ENCODE measurements at places on chromosomes 5 and 9. TPM values are rescaled to one million over a fixed set of nuclear protein-coding genes. Genes with fewer than 3 reads are reported as not detected.

DNA sequence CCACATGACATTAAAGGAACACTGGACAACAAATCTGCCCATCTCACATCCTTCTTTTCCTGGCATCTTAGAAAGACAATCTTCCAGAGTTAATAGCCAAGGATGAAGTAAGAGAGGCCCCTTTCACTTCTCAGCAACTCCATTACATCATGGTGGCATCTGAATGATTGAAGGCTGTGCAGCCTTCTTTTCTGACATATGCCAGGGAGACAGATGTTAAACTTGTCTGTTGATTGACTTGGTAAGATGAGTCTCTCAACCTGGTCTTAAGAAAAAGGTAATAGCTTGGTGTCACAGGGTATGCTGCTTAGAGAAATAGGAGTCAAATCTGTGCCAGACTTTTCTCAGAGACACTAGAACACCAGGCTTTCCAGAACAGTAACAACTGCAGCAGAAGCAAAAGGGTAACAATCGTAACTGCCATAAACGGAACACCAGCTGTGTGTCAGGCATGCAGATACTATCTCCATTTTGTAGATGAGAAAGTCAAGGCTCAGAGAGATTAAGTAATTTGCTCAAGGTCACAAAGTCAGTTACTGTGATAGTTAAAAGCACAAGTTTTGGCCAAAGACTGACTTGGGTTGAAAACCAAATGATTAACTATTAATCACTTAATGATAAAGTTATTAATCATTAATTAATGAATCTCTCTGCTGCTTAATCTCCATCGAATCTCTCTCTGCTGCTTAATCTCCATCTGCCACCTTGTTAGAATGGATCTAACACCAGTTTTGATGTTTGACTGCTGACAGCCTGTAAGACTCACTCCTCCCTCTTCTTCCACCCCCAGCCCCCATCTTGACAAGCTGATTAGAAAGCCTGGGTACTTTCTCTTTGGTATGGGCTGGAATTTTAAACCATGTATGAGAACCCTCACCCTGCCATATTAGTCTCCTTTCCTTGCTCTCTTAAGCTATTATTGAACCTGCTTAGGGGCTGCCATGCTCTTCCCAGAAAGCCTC lies 353.5 kb downstream of the ENC1 start:
- no peak for DNase-seq

DNA sequence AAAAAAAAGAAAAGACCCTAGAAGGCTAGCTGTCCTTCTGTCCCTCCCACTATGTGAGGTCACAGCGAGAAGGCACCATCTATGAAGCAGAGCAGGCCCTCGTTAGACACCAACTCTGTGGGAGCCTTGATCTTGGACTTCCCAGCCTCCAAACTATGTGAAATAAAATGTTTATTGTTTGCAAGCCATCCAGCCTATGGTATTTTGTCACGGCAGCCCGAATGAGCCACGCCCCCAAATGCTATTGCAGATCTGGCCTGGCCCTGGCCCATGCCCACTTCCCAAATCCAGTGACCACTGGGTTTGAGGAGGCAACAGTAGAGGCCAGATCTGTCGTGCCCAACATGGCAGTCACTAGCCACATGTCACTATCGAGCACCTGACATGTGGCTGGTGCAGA lies 10.8 kb downstream of the STK10 start:
- no peak for DNase-seq

DNA sequence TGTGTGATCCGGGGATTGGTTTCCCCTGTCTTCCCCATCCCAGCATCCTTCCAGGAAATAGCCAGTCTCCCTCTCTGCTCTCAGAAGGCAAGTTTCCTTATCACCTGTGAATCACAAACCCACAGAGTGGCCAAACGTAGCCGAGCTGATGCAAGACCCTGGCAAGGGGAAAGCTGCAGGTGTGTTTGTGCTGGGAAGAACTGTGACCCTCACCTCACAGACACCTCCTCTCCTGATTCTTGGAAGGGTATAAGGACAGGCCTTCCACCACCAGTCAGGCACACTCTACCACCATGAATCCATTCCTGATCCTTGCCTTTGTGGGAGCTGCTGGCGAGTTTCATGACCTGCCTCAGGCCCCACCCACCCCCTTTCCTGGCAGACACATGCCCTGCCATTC lies at the start of gene PRSS3:
TSS of gene PRSS3 (plus strand) at position 281 of the 400 bp plus-strand sequence. CDS start at position 294, 13 bp downstream.
- DNase-seq, result no peak

DNA sequence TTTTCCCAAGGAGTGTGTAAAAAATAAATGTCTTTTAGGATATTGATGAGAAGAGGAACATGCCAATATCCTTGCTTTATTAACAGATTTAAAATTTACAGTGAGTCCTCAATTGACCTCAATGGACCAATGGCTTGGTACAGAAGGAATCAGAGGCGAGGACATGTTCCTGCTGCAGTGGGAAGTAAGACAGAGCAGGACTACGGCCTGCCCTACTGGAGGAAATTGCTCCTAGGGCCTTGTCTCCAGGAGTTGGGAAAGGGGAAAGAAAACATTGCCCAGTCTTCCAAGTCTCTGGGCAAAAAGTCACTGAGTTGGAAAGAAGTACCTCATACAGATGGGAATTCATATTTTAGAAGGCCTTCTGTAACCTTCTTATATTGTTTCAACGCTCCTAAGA lies 33.1 kb upstream of the UGT3A2 start:
- DNase-seq, result no peak

- no peak for DNase-seq
Measured at GRCh38 chr5:83844449-83845068, 123.9 kb upstream of the HAPLN1 start.

DNA sequence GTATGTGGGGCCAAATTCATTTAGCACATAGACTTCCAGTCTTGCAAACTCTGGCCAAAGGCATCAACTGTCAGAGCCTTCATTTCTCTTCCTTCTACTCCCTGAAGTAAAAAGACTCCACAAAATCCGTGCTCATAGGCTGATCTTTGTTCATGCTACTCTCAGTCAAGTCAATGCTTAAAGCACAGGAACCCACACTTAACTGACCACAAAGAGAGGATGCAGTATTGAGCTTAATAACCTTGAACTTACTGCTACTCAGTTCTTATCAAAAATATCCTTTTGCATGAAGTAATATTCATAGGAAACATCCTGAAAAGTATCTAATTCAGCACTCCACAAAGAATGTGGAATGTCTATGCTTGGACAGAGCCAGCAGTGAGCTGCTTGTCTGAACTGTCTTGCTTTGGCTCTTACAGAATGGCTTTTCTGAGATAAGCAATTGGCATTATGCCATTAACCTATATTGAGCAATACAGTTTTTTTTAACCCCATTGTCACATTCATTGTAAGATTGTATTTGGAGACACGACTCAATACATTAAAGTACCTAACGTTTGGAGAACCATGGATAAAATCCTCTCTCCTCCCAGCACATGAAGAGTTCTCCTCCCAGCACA lies 21.7 kb downstream of the LPAR1 start:
- no peak for DNase-seq

DNA sequence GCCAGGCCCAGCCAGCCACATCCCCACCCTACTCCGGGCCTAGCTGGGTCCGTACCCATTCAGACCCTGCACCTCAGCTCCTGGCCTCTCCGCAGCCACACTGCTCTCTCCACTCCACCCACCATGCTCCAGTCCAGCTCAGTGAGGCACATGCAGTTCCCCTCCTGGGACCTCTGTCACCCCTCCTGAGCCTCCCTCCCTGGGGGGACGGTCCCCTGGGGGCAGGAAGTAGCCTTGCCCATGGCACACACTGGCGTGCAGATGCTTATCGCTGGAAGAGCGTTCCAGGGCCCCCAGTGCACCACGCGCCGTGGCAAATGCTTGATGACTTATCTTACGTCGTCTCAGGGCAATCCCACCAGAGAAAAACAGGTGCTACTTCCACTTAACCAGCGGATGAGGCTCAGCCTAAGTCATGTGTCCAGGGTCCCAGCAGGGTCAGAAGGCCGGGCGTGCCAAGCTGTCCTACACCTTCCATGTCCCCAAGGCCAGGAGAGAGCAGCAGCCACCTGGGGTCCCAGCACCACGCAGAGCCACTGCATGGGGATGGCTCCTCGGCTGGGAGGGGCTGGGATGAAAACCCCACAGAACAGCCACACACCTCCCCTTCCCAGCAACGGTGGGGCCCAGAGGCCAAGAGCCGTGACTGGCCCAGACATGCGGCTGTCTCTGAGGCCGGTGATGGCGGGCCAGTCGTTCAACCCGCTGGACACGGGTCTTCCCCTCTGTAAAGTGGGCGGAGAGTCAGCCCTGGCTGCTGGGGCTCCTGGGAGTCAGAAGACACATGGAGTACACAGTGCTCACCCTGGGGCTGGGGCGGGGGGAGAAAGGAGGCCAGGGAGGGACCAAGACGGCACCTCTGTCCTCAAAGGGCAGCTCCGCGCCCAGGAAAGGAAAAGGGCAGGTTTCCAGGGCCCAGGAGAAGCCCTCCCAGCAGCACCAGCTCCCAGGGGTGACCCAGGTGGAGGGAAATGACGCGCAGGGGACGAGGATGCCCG lies 2.6 kb upstream of the CCDC187 start:
- DNase-seq, result no peak

Gene FREM1
- under 0.01 TPM for total RNA-seq

Measured in dermis blood vessel endothelial cell (primary cell).